ENCODE measurements at places on chromosomes 7 and 10.

- no peak for DNase-seq
Measured at GRCh38 chr7:86190351-86190750, 453.4 kb upstream of the GRM3 start.

- DNase-seq: no peak
Measured at GRCh38 chr7:98456866-98457265, 56.0 kb upstream of the BAIAP2L1 start.

GRCh38 chr10:15245530-15245929, 77.0 kb upstream of the NMT2 start:
- no peak for DNase-seq

DNA sequence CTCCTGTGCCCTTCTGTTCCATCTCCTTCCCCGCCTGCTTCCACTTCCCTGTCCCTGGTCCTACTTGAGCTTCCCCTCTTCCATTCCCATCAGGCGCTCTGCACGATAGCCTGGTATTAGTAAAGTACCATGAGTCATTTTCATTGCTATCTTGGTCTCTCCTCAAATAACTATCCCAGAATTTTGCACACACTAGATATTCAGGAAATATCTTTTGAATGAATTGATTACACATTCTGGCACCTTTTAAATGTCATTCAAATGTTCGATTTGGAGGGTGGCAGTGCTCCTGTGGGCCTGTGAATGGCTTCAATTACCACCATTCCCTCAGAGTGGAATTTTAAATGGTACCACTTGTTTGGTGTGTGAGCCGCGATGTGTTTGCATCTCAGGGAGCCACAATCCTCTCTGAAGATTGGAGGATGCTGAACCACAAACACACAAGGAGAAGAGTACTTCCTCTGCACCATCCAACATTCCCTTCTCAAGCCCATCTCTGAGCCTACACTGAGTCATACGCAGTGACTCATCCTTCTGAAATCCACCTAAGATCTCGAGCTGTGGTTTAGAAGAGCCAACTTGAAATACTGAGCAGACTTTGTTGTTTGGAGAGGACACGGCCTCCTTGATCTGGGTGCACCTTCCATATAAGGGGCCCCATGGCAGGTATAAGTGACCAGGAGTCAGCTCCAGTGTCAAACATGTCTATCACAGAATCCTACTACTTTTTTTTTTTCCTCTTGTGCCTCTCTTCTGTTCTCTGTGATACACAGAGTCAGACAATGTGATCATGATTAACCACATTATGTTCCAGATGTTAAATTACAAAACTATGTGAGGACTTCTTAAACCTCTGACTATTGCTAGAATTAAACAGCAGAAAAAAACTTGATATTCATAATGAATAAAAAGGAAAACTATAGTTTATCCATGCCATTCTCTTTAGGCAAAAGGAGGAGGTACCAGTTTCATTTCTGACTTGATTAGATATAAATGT, 81.9 kb downstream of the BMPER start:
- DNase-seq: no peak

DNA sequence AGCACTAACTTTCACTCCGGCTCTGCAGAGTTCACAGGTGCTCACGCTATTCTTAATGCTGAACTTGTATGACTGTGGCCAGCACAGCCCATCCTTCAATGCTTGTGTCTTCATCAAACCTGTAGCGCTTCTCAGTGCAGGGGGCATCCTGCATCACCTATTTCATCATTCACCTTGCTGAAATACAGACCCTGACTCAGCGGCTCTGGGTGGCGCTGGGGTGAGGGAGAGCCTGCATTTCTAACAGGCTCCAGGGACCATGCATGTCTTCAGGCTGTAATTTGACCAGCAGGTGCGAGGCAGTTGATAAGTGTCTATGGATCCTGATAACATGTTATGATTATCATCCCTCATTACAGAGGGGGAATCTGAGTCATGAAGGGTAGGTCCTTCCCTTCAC, 89.3 kb downstream of the VOPP1 start:
- no peak for DNase-seq

DNA sequence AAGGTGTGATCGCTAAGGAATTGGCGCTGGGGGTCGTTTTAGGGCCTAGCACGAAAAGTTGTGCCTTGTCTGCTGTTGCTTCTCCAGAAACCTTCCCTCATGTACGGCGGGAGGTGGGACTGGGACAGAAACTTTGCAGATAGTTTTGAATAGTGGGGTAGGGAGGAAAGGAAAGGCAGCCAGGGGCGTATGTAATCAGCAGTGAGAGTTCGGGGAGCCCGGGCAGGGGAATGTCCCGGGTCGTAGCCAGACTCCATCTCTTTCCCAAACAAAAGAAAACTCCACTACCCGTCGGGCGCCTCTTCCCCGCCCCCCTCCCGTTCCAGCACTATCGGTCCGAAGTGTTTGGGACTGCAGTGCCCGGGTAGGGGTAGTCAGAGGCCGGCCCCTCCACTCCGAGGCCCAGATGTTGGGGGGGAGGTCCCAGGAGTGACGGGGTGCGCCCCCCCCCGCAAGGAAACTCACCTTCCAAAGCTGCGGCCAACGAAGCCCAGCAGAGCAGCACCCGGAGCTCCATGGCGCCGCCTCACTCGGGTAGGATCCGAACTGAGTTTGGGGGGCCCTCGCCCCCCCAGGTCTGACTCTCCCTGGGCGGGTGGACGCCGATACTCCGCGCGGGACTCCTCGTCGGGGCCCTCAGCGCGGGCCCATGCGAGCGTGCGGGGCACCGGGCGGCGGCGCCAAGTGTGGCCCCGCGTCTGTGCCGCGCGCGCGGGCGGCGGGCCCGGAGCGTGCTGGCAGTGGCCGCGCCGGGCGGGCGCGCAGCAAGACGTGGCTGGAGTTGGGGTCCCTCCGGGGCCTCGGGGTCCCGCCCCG, 601 bp downstream of the EPHB4 start:
- DNase-seq: no peak

DNA sequence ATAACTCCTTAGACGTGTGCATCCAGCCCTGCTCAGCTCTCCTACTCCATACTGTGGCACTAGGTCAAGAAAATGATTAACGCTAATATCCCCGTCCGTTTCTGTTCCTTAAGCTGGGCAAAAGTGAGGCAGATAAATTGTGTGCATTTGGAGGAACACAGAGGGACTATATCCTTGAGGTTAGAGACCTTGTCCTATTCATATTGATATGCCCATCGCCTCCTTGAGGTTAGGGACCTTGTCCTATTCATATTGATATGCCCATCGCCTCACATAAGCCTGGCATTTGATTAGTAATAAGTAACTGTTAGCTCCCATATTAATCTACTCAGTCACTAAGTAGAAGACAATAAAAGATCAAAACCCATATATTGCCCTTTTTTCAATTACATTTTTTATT, 12.9 kb upstream of the TAX1BP1 start:
- no peak for DNase-seq

DNA sequence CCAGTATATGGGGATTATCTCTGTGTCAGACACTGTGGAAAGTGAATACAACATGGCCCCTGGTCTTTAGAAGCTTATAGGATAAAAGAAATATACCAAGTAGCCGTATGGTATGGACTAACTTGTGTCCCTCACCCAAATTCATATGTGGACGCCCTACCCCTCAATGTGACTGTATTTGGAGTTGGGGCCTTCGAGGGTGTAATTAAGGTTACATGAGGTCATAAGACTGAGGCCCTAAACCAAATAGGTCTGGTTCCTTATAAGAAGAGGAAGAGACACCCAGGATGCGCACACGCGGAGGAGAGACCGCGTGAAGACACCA, 36.3 kb downstream of the ASB13 start:
- DNase-seq: no peak

GRCh38 chr10:88949912-88950837, 2.4 kb downstream of the ACTA2 start:
- no peak for DNase-seq

DNA sequence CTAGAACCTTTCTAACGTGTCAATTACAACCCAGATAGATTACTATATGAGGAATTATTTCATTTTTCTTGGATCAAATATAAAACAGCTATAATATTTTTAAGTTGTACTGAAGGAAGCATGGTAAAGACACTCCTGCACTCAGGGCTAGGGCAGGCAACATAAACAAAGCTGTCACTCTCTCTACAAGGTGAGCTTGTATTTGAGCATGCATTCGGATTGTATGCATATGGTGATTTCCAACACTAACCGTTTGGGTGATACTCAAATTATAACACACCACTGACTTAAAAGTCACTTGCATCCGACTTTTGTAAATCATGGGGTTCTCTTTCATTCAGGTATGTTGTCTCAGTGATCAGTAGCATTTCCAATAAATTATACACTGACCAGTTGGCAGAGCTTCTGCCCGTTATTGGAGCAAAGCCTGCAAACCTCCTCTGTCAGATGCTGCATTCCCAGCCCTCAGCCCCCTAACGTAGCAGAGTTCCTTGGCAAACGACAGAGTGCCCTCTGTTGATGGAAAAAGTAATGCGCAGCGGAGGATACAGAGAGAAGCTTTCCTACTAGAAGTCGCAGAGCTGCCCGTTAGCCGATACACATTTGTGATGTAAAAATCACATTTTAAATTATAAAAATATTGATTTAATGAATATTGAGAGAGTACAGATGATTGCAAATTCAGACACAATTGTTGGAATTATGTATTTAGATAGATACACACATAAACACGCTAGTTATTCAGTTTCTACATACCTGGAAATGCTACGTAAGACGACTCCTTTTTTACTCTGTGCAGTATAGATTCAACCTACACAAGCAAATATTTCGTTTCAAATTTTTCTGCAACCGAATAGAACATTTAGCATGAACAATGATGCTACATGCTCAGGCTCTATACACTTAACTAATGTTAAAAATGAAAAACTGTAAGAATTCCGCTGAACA, 173.9 kb upstream of the SP4 start:
- DNase-seq: peak; percentile 26
